Stimulated activated CD4-positive, alpha-beta T cell treated with anti-CD3 and anti-CD28 coated beads, Interleukin-1b, Interleukin-23, amount 100 ng/mL, for 1 hour (primary cell): ENCODE measurements at places on chromosomes 13 and 19.

DNA sequence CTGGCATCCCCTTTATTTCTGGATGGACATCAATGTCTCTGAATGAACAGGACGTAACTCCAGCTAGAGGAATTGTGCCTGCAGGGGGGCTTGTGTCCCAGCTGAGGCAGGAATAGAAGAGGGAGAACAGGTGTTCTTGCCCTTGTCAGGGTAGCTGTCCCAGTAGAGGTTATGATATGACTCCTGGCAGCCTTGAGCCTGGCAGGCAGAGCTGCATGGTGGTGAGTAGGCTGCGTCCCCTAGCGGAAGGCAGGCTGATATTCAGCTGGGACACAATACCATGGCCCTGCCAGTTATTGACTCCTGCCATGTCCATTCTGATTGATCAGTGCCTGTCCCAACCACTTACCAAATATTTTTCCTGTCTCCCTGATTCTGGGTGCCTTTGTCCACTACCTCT is 197.2 kb downstream of the RAP2A start:
- no peak for DNase-seq

GRCh38 chr19:11530432-11530831 is 1.5 kb upstream of the ECSIT start:
- DNase-seq: no peak

GRCh38 chr13:33108620-33109019 is 92.4 kb downstream of the KL start:
- no peak for DNase-seq

DNA sequence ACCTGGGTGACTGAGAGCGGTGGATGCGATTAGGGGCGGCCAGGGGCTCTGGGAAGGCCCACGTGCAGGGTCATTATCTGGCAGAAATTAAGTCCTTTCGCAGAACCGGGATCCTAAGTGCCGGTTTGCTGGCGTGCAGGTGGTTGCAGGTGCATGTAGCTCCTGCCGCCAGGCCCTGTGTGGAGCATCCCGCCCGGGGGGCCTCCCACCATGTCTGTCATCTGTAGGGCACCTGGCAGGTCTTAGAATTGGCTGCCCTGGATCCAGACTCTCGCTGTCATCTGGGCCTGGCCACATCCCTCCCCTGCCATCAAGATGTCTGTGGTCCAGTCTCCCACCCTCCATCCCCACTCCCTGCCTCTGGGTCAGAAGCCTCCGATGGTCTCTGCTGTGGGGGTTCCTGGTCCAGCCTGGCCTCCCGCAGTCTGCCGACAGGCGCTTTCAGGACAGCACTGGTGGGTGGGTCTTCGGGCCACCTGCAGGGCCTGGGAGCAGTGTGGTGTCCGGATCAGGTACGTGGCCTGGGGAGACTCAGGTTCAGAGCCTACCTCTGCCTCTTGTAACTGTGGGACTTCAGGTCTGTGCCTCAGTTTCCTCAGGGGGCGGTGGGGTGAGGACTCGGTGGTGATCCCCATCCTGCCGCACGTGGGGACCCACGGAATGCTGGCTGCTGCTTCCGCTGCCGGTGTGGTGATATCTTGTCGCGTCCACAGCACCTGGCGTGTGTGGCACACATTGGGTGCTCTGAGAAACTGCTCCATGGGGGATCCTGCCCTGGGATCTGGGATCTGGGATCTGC is 5.4 kb downstream of the GNA11 start:
- DNase-seq: no peak

- no peak for DNase-seq
Measured at GRCh38 chr13:32048816-32049215, 17.2 kb downstream of the FRY start.

DNA sequence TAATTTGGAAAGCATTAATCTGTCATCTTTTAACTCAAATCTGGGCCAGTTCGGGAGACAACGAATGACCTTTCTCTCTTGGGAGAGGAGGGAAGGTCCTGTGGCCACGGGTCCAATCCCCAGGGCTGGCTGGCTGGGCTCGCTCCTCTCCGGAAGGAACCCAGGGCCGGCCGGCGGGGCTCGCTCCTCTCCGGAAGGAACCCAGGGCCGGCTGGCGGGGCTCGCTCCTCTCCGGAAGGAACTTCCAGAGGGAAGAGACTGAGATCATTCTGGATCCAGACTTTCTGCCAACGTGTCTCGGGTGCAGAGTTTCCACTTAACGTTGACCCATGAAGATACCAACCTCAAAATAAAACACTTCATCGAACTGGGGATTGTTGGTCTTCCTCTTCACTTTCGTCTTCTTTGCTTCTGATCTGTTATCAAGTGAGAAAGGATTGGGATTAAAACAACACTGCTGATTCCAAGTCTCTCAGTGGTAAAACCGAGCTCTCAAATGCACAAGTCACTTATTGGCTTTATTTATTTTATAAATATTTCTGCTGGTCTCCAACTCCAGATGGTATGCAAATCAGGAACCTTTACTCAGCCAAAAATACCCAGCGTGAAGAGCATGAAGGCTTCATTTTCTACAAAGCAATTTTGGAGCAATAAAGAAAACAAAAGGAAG is 53.3 kb upstream of the C13orf46 start:
- DNase-seq: no peak

DNA sequence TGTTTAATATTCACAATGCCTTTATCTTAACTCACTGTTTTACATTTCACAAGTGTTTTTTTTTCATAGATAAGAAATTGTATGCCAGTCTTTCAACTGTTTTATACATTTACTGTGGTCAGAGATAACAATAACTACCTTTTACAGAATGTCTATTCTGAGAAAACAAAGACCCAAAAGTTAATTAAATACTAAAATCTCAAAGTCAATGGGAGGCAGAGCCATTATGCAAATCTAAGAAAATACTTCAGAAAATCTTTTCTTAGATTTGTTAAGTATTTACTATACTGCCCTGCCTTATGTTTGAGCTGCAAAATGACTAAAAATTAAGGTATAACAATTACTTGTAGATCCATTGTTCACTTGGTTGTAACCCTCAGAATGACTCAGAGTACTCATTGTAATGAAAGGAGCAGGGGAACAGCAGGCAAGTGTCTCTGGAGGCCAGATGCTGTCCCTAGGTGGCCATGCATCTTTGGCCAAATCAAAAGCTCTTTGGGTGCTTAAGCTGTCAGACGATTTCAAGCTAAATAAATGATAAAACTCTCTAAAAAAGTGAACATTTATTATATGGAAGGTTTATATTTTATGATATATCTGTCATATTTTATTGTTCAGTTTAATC is 770.1 kb upstream of the PCDH20 start:
- DNase-seq: no peak

- DNase-seq: no peak
Measured at GRCh38 chr19:13554506-13555240, 48.4 kb upstream of the CACNA1A start.

DNA sequence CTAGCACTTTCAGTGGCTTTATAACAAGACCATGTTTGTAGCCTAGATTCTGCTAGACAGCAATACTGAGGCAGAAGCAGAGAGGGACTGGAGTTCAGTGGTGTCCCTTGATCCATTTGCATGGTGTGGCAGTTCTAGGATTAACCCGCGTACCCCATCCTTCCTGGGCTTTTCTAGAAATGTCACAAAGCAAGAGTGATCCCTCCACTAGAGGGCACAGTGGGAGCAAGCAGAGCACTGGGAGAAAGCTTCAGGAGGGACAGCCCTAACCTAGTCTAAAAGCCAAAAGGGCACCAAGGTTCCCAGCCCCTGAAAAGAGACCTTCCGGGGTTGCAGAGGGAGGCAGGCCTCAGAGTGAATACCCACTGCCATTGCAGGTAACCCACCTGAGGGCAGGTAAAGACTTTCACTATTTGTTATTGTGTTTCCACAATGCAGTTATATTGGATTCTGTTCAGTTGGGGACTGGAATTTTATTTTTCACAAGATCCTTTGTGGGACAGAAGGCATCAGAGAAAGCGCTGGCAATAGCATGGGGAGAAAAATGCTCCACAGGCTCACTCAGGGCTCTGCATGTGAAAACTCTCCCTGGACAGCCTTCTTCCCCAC is 170.6 kb downstream of the FLT1 start:
- peak; percentile 2 for DNase-seq

- no peak for DNase-seq
Measured at GRCh38 chr13:64525687-64526086, 2704.4 kb downstream of the PCDH9 start.
